ENCODE measurements at places on chromosomes 4 and X.

- H3K27ac ChIP-seq: no peak within 1 kb of the TSS
- DNase-seq: peak; percentile 76
- no peaks in the 10 kb centered on the region for H3K36me3 ChIP-seq
- H3K4me3 ChIP-seq: peak within 1 kb of the TSS; percentile 27
- H3K4me1 ChIP-seq: no peaks in the 10 kb centered on the region
- peaks cover 11% of the 10 kb centered on the region for H3K27me3 ChIP-seq
Measured at GRCh38 chrX:100409610-100410590, at the start of gene PCDH19. Gene PCDH19 (minus strand): TSS chrX:100410273. CDS start chrX:100408597, 1,676 bp downstream.

GRCh38 chr4:45350438-45350837 lies 624.1 kb upstream of the GNPDA2 start:
- no peak for DNase-seq
- no peak overlapping the region for H3K27ac ChIP-seq
- no peaks in the 10 kb centered on the region for H3K27me3 ChIP-seq
- no peaks in the 10 kb centered on the region for H3K4me1 ChIP-seq
- no peaks in the 10 kb centered on the region for H3K36me3 ChIP-seq

DNA sequence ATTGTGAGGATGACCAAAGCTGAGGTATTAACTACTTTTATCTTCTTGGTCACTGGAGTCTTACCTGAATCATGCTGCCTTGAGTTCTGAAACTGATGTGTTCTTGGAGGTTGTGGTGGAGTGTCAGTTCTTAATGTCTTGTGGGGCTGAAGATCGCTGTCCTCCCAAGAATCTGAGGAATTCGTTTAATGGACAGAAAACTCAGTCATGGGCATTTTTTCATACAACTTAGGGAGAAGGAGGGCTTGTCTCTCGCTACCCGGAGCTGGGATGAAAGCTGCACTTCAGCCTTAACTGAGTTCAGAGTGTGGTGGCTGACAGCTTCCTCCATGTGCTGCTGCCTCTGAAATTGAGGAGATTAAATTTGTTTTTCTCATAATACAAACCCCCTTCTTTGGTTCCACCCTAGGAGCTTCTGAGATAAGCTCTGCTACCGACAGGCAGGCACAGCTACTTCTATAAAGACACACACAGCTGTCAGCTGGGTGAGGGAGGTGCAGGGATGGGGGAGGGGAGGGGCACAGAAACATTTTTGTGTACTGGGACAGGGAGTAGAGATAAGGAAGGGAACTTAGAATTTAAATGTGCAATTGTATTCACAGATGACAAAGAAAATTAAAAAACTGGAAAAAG lies 30.8 kb downstream of the RBBP7 start:
- H3K27ac ChIP-seq: no peak overlapping the region
- no peaks in the 10 kb centered on the region for H3K27me3 ChIP-seq
- H3K4me3 ChIP-seq: no peak overlapping the region

DNA sequence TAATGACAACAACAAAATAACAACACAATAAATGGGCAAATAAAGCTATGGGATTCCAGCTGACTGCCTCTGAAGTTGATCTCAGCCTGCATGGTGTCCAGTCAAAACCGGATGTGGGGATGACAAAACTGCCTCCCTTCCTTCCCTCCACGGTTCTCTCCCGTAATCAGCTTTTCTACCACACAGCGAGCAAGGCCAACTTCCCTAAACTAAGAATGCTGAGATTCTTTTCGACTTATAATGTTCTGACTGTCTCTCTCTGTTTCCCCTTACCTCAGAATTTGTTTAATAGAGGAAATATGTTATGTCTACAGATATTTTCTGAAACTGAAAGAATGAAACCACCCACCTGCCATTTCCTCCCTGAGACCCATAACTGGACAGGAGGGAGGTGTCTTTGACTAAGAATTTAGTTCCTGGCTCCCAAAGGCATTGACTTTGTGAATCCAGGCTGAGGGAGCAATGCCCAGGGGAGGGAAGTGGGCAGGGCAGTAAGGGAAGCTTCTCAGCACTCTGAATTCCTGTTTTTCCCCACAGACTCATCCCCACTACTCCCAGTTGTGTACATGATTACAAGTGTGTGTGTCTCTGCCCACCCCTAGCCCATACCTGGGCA lies 1.0 kb upstream of the TLR1 start:
- no peaks in the 10 kb centered on the region for H3K36me3 ChIP-seq
- no peaks in the 10 kb centered on the region for H3K27me3 ChIP-seq

GRCh38 chr4:150828159-150828558 lies 186.9 kb downstream of the LRBA start:
- H3K4me3 ChIP-seq: no peak overlapping the region
- H3K4me1 ChIP-seq: no peaks in the 10 kb centered on the region
- no peaks in the 10 kb centered on the region for H3K27me3 ChIP-seq
- no peak for DNase-seq
- H3K27ac ChIP-seq: no peak overlapping the region

GRCh38 chr4:153655002-153655541 lies 29.0 kb upstream of the TLR2 start:
- no peak overlapping the region for H3K4me3 ChIP-seq
- no peaks in the 10 kb centered on the region for H3K27me3 ChIP-seq
- no peak for DNase-seq
- no peaks in the 10 kb centered on the region for H3K36me3 ChIP-seq
- peaks cover 10% of the 10 kb centered on the region for H3K4me1 ChIP-seq
- no peak overlapping the region for H3K27ac ChIP-seq

DNA sequence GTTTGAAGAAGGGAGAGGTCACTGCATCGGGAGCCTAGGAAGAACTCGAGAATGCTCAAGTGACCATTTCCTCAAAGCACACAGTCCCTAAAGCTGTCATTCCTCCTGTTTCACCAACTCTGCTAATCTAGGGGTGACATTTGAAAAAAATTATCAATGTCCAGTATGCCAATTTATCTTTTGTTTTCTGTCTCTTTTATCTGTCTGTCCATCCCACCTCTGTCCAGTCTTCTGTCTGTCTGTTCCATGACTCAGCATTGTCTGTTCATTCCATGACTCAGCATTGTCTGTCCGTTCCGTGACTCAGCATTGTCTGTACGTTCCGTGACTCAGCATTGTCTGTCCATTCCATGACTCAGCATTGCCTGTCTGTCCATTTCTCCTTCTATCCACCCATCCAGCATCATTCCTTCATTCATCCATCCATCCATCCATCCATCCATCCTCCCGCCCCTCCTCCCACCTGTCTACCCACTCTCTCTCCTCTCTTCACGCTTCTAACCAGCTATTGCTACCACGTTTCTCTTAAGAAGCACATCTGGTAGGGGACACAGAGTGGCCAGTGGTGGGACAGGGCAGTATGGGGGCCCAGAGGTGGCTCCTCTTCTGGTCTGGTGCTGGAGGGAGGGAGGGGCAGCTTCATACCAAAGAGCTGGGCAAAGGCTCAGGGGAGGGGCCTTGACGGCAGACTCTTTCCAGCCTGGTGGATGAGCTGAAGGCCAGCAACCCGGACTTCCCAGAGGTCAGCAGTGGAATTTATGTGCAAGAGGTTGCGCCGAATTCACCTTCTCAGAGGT lies 34.1 kb downstream of the HTRA3 start:
- H3K27ac ChIP-seq: no peak overlapping the region
- peaks cover 19% of the 10 kb centered on the region for H3K4me1 ChIP-seq
- H3K27me3 ChIP-seq: no peaks in the 10 kb centered on the region

- H3K27me3 ChIP-seq: no peaks in the 10 kb centered on the region
- DNase-seq: no peak
- H3K4me3 ChIP-seq: no peak overlapping the region
- no peaks in the 10 kb centered on the region for H3K4me1 ChIP-seq
- no peak overlapping the region for H3K27ac ChIP-seq
- no peaks in the 10 kb centered on the region for H3K36me3 ChIP-seq
Measured at GRCh38 chrX:35741142-35741541, 57.0 kb upstream of the MAGEB16 start.

- no peaks in the 10 kb centered on the region for H3K36me3 ChIP-seq
- no peak for DNase-seq
- H3K4me1 ChIP-seq: no peaks in the 10 kb centered on the region
- H3K27ac ChIP-seq: no peak overlapping the region
- no peak overlapping the region for H3K4me3 ChIP-seq
Measured at GRCh38 chr4:3197366-3198105, 51.4 kb upstream of the MSANTD1 start.

DNA sequence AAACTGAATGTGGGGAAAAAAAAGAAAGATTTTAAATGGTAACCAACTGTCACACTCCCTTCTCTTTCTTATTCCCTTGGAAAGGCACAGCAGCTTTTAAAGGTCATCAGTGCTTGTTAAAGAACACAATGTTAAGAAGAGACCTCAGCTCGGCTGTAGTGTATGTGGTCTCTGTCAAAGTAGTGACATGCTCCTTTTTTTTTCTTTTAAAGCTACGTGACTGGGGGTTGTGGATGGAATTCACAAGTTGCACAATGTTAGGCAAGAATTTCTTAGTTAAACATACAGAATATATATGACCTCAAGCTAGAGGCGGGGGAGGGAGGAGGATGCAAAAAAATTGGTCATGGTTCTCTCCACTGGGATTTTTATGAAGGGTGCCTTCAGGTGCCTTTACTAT lies 45.6 kb downstream of the OCRL start:
- no peaks in the 10 kb centered on the region for H3K27me3 ChIP-seq
- no peak overlapping the region for H3K4me3 ChIP-seq
- H3K27ac ChIP-seq: no peak overlapping the region
- H3K36me3 ChIP-seq: no peaks in the 10 kb centered on the region
- DNase-seq: no peak

GRCh38 chr4:12393631-12394262 lies 965.1 kb upstream of the HS3ST1 start:
- H3K27me3 ChIP-seq: no peaks in the 10 kb centered on the region
- H3K4me1 ChIP-seq: no peaks in the 10 kb centered on the region
- no peak overlapping the region for H3K27ac ChIP-seq
- no peaks in the 10 kb centered on the region for H3K36me3 ChIP-seq

- H3K4me1 ChIP-seq: no peaks in the 10 kb centered on the region
- no peaks in the 10 kb centered on the region for H3K36me3 ChIP-seq
- H3K4me3 ChIP-seq: no peak overlapping the region
- H3K27me3 ChIP-seq: no peaks in the 10 kb centered on the region
Measured at GRCh38 chrX:138928737-138929459, 217.4 kb upstream of the FGF13 start.

DNA sequence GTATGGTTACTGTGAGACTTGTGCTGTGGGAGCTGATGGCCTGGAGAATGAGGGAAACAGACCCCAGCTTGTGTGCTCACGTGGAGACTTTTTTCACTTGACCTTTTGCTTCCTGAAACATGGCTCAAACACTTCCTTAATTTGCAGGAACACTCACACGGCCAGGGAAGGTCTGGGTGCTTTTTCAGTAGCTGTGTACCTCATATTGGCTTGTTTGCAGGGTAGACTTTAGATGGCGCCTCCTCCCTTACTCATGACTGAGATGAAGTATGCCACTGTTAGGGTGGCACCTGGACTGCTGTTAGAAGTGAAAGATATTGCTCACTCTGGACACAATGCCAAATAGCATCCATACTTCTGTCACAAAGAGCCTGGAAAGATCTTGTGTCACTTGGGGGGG lies 75.7 kb upstream of the WDR1 start:
- no peaks in the 10 kb centered on the region for H3K27me3 ChIP-seq
- DNase-seq: no peak
- no peak overlapping the region for H3K27ac ChIP-seq
